ENCODE measurements at places on chromosomes 16 and 17. TPM values are rescaled to one million over a fixed set of nuclear protein-coding genes. Genes with fewer than 3 reads are reported as not detected.

GRCh38 chr17:67068999-67069398 is 24.6 kb downstream of the CACNG1 start:
- no peak for DNase-seq

The TNFRSF13B gene
- total RNA-seq: not detected

GRCh38 chr16:1159973-1160772 is 7.3 kb downstream of the CACNA1H start:
- peak; percentile 96 for DNase-seq

The ANKRD13B gene
- 64.5 TPM for total RNA-seq

The ATF7IP2 gene
- total RNA-seq: 18.3 TPM

GRCh38 chr17:42720996-42721583 is 23.8 kb downstream of the EZH1 start:
- DNase-seq: no peak

DNA sequence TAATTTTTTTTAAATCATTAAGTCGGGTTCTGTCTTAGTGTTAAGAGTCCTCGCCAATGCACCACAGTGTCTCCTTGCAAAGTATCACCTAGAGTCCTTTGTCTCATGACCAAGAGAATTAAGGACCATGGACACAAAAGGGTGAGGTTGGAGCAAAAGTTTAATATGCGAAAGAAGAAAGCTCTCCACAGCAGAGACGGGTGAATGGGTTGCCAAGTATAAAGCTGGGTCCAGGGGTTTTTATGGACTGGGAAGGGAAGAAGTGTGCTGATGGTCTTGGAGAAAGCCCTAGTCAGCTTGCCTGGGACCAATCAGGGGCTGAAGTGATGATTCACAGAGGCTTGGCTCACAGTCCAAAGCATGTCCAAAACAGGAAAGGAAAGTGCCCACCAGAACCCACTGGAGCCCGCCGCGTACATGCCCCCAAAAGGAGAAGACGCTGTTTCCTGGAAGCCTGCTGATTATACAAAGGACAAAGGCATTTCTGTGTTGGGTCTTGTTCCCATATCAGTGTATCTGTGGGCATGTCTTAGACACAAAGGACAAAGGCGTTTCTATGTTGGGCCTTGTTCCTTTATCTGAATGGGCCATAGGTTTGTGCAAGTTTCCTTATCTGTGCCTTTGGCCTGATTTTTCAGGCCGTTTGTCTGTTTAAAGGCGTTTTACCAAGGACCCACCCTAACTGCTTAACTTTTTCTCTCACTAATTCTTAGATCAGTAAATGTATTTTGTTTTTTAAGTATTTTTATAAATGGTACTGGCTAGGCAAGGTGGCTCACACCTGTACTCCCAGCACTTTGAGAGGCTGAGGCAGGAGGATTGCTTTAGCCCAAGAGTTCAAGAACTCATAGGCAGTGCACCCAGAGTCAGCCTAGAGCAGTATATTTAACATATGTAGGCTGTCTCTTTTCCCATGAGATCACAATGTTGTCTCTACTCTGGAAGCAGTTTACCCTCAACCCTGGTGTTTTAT is 28.7 kb upstream of the ATF7IP2 start:
- DNase-seq: no peak

DNA sequence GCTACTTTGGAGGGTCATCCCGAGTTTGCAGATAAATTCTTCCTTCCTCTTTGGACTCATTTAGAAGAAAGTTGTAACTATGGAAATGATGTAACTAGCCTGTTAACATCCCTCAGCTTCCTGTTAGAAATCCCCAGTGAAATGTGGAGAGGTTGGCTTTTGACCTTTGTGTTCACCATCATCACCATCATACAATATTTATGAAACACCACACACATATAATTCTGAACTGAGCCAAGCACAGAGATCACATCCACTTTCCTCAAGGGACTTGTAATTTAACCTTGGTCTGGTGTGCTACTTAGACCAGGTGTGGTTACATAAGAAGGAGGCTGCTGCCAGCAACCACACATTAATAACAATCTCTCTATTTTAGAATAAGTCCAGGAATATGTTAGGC is 2.5 kb downstream of the CAPNS2 start:
- no peak for DNase-seq

DNA sequence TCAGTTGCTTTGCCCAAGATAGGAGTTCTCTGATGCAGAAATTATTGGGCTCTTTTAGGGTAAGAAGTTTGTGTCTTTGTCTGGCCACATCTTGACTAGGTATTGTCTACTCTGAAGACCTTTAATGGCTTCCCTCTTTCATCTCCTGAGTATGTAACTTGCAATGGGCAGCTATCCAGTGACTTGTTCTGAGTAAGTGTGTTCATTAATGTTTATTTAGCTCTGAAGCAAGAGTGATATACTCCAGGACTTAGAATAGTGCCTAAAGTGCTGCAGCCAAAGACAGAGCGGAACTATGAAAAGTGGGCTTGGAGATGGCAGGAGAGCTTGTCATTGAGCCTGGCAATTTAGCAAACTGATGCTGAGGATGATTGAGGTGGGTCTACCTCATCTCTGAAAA is 8.8 kb upstream of the TANGO6 start:
- DNase-seq: no peak

Measured in dorsolateral prefrontal cortex (tissue), 122 donors.